ENCODE measurements at places on chromosomes 2 and 18.

DNA sequence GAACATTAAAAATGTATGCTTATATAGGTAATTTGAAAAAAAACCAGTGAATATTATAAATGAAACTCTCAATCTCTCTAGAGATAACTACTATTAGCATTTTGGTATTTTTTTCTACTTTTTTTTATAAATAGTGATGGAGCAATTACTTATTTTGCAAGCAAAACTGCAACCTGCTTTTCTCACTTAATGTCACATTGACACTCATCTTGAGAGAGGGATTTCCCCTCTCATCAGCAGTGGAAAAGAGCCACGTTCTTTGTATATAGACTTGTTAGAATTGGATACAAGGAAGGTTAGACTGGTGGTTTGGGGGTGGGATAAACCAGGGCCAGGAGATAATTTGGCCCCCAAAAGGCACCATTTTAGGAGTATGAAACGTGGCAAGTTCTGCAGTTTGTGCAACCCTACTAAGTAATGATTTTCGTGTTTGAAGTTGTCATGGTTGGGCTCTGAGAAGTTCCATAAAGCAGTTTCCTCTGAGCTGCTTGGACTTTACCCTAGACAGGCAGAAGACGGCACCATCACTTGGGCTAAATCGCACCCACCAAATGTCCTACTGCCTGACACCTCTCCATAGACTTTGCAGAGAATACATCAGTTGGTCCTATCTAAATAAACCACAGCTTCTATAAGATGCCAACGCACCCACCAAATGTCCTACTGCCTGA, 194.0 kb downstream of the ACTR3 start:
- DNase-seq = no peak

DNA sequence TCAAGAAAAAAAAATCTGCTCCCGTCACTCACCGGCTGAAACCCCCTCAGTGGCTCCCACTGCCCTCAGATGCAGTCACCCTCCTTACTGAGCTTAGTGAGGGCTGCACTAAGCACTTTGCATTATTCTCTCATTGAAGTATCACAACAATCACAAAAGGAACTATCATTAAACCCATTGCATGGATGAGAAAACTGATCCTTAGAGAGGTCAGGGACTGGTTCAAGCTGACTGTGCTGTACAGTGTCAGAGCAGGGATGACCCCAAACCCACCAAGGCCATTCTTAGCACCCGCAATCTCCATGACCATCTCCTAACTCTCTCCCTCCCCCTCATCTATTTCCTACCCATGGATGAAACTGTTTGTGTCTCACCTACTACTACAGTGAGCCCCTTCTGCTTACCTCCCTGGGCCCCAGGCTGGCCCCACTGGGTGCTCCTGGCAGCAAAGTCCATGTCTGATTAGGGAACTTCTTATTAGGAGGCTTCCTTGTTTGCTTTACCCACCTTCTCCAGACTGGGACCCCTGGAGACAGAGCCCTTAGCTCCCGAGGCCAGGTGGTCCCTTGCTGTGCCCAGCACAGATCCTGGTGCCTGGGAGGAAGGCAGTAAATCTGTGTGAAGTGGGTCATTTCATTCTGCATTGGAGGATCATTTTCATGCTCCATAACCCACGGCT, 139.3 kb upstream of the ID2 start:
- DNase-seq = no peak

DNA sequence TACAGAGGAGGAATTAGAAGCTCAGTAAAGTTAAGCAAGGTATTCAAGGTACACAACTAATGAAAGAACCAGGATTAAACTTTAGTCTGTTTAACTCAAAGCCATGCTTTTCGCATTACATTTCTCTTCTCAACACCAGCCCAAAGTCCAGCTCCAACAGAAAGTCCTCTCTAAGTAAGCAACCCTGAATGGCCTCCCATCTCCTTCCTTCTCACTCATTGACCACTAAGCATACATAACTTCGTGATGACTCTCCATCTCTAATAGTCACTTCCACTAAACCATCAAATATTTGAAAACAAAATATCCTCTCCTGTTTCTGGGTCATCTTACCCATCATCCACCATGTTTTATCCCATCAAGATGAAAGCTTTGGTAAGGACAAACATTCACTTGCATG, 219.8 kb downstream of the RAD51AP2 start:
- no peak for DNase-seq

DNA sequence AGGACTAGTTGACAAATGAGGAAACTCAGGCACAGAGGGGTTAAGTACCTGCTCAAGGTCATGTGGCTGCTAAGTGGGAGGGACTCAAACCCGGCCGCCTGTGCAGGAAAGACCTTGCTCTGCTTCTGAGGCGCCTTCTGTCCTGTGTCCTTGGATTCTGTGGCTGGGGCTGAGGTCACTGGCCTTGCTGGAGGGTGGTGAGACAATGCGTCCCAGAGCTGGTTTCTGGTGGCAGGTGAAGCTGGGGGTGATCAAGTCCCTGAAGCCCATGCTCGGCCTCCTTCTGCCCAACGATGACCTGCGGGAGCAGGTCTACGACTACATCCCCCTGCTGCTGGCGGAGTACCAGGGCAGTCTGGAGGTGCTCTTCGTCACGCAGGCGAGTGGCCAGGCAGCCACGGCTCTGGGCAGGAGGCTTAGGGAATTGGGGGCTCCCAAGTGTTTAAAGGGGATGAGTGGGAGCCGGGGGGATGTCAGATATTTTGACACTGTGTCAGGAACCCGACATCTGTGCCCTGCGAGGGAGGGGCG, 16.1 kb downstream of the MROH2A start:
- no peak for DNase-seq

DNA sequence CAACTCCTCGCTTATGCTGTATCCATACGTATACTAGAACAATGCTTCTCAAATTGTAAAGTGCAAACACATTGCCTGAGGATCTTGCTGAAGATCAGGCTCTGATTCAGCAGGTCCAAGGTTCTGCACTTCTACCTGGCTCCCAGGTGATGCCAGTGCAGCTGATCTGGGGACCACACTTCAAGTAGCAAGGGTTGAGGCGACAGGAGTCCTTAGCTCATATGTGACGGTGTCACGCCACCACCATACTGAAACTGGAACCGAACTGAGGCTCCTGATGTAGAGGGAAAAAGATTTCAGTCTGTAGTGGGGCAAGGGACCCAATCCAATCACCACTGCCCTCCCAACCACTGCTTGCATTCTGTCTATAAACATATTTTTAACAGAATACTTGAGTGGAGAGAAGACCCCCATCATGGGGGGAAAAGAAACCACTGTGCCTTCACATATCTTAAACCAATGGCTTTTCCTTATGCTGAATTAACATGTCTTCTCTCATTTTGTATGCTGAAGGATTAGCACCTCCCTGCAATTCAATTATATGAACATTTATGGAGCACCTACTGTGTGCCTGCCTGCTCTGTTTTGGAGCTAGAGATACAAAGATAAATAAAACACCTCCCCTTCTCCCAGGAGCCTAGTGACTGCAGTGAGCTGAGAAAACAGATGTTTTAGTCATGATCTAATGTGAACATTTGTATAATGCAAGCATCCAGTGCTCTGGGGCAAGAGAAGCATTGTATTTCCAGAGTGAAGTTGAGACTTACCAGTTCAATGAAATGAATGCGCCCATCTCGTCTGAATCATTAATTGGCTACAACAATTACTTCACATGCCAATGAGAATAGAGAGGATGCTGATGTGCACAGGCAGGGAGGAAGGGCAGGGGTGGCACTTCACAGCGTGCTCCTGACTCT, 6.6 kb upstream of the ASAP2 start:
- peak; percentile 78 for DNase-seq

DNA sequence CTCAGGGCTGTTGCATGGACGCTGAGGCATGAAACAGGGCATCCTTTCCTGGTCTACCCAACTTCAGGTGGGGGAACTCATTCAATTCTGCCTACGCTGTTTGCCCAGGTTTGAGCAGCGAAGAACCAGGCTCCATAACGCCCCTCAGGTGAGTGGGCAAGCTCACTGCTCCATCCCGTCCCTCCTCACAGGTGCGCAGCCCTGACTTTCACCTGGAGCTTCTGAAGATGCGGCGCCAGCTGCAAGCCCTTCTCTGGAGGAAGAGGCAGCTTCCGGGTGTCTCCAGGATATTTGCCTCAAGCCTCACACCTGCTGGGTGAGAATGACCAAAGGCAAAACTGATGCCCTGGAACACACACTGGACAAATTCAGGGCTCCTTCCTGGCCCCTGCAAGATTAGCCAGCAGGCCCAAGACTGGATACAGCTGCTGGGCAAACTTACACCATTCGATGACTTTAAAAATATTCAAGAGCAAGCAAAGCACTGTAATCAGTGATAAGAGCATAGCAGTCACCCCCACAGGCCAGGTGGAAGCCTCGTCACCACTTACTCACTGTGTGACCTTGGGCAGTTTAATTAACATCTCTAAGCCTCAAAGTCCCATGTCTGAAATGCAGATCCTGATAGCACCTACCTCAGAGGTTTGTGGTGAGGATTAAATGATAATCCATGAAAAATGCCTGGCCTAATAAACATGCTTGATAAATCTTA, 97.7 kb downstream of the GYPC start:
- DNase-seq = no peak

- no peak for DNase-seq
Measured at GRCh38 chr2:1137913-1138391, 187.3 kb downstream of the SNTG2 start.

DNA sequence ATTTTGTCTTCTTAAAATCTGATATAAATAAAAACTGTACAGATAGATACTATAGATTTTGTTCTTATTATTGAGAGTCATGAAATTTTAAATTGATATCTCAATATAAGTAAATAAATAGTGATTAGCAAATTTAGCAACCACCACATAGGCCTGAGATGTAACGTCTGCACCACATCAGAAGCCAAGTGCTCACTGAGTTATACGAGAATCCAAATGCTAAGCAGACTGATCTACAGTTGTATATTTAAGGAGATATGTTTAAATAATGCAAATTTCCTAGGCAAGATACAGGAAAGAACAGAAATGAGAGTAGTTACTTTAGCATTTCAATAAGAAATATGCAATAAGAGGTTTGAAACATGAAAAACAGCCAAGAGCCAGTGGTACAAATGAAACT, 85.2 kb upstream of the UNC80 start:
- no peak for DNase-seq

- DNase-seq = peak; percentile 70
Measured at GRCh38 chr2:64019083-64019974, at the start of gene VPS54. Gene VPS54, minus strand, starts transcription at chr2:64019428. Its CDS starts 35,429 bp downstream, at chr2:63983999.

GRCh38 chr2:132991471-132992045, 321.6 kb upstream of the LYPD1 start:
- no peak for DNase-seq

DNA sequence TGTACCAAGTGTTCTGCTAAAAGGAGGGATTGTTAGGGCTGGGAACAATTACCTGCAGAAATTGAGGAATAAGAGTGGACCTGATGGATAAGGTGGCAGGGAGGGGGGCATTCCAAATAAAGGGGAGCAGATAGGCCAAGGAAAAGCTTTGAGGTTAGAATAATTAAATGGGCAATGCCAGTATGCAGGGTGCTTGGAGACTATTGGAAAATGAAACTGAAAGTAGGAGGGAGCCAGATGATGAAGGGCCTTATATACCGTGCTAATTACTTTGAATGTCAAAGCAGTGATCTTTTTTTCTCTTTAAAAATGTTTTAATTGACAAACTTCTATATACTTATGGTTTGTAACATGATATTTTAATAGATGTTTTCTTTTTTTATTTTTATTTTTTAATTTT, 42.9 kb downstream of the MMADHC start:
- DNase-seq = no peak

All from fibroblast of gingiva (primary cell).